ENCODE measurements at places on chromosomes 1 and 21.

GRCh38 chr1:151288502-151288901, 6.4 kb downstream of the ZNF687 start:
- DNase-seq: no peak

GRCh38 chr1:16173447-16174260, 17.8 kb upstream of the EPHA2 start:
- peak; percentile 81 for DNase-seq

GRCh38 chr1:10494754-10495474, 20.2 kb downstream of the PEX14 start:
- DNase-seq: peak; percentile 90

DNA sequence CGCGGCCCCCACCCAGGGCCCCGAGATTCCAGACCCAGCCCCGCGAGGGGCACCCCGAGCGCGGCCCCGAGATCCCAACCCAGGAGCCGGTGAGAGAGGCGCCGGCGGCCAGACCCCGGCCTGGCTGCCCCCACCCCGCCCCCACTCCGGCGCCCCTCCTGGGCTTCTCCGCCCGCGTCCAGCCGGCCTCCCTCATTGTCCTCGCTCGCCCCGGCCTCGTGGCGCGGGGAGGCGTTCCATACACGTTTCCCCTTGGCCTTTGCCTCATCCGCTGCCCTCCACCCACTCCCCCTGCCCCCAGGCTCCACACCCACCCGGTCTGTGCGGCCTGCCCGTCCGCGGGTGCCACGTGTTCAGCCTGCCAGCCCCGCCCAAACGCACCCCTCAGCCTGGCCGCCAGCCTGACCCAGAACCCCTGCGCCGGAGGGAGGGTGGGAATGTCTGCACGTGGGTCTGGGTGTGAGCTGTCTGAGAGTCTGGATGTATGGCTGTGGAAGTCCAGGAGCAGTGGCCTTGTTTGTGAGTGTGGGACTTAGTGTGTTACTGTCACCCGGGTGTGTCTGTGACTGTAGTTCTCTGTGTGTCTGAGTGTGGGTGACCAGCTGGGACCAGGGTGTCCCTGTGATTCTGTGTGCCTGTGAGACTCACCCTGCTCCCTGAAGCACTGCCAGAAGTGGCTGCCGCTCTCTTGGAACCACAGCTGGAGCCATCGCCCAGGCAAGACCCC, 681 bp downstream of the B4GALT2 start:
- DNase-seq: peak; percentile 75

GRCh38 chr1:170790651-170791071, 126.7 kb downstream of the PRRX1 start:
- peak; percentile 37 for DNase-seq

- DNase-seq: no peak
Observed at GRCh38 chr1:2470290-2471158, 5.6 kb upstream of the PLCH2 start.

- no peak for DNase-seq
Observed at GRCh38 chr1:71210718-71211117, 129.9 kb upstream of the ZRANB2 start.

GRCh38 chr1:180221462-180221861, 8.6 kb upstream of the LHX4 start:
- peak; percentile 80 for DNase-seq

GRCh38 chr1:39204441-39205081, at the start of gene MACF1:
Gene MACF1 (plus strand): TSS chr1:39204695. CDS start chr1:39205023, 328 bp downstream.
- DNase-seq: peak; percentile 78

DNA sequence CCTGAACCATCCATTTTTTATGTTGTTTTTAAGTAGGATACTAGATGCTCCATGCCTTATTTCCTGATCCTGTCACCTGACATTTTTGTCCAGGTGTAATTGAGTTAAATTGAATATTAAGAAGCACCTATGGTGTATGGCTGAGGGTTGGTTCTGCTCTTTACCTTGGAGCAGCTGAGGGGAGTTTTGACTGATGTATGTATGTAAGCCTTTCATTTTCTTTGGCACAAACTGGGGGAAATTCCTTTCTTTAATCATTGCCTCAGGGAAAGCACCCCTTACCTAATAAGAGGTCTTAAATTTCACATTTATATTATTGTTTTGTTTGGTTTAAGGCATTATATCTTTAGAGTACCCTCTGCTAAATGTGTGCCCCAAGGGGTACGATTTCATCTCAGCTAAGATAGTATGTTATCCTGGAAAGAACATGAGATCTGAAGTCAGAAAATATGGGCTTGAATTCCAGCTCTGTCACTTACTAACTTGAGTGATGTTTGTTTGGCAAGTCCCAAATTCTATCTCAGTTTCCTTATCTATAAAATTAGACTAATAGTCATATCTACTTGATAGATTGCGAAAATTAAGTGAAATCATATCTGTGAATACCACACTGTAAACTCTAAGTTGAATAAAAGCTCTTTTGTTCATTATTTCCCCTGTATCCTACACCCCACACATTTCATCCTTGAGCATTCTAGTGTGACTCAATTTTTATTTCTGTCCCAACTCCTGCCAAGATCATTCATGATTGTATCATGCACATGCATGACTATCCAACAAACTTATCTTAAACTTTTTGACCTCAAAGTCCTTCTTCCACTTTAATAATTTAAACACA, 57.7 kb upstream of the NUF2 start:
- no peak for DNase-seq

DNA sequence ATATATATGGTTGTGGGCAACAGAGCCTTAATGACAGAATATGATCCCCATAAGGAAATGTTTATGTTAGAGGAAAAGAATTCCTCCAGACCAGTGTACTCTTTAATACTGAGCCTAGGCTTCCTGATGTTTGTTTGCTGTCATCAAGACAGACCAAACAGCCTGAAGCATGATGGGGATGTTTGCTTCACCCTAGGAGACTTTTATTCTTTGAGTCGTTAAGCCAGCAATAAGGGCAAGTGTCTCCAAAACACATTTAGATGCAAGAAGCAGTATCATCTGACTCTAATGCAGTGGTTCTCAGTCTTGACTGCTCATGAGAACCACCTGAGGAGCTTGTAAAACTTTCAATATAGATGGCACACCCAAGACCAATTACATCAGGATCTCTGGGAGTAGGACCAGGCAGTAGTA, 33.1 kb downstream of the UBE2U start:
- DNase-seq: no peak

DNA sequence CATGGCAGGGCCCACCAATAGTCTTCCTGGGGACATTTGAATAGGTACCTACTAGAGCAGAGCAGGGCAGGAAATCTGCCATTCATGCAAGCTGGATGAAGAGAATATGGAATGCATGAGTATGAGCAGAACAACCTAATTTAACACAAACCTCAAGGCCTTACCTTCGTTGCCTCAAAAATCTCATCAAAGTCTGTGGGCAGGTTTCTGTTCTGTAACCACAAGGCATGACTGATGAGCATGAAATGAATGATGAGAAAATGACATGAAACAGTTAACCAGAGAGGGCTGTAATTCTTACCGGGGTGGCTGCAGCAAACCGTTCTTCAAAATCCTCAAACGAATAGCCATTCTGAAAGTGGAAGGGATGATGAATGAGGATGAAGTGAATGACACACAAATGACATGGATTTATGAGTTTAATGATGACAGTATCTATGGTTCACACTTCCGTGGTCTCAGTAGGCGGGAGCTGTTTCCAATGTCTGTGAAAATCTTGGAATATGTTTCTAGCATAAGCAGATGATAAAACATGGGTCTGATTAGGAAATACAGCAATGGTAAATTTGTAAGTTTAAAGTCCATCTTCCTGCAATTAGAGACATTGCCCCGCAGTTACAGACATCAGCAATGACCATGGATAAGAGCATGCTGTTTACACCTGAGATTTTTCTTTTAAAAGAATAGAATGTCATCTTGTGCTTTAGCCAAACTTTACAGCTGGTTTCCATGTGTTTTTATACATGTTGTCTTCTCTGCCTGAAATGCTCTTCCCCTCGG, 67.6 kb upstream of the C8B start:
- DNase-seq: no peak

DNA sequence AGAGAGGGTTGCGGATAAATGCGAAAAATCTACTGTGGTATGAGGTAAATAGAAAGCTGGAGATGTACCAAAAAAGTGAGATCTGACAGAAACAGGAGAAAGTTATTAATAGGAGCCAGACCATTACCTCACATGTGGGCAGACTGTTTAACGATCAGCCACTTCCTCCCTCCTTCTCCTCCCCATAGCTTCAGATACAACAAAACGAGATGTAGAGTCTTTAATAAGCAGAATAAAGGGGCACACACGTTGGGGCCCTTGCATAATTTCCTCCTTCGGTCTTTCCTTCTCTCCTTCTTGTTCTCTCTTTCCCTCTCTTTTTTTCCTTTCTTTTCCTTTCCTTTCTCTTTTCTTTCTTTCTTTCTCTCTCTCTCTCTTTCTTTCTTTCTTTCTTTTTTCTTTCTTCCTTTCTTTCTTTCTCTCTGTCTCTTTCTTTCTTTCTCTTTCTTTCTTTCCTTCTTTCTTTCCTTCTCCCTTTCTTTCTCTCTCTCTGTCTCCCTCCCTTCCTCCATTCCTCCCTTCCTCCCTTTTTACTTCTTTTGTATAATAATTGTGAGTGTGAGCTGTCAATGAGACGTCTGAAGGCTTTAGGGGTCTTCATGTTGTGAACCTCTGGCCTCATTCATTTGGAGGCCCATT, 242.1 kb downstream of the GRIK1 start:
- DNase-seq: no peak

DNA sequence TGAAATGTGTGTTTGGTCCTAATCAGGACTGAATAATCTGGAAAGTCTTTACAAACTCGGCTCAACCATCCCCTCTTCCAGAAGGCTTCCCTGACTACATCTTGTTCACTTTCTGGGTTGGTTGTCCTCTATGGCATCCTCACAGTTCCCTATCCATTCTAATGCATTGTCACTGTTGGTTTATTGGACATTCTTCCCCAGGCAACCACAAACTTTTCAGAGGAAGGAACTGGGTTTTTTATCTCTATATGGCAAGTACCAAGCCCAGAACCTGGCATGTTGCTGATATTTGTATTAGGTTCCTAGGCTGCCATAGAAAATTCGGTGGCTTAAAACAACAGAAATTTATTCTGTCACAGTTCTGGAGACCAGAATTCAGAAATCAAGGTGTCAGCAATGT, 363.5 kb upstream of the ST6GALNAC5 start:
- no peak for DNase-seq

GRCh38 chr1:63269571-63269970, 52.8 kb upstream of the FOXD3 start:
- DNase-seq: no peak

GRCh38 chr1:236370420-236370819, 23.7 kb upstream of the EDARADD start:
- no peak for DNase-seq

DNA sequence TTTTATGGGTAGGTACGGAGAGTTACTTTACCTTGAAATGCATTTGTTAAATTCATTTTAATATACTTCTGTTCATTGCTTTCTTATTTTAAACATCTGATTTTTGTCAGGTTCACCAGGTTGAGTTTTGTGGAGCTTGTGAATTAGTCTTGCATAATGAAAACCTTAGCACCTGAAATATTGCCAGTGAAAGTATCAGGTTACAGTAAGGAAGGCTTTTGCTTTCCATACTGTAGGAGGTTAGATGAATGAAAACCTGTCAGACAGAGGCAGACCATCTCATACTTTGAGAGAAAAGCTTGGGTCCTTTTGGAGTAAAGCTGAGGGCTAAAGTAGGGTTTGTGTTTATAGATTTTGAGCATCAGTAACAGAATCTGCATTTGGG, 34.7 kb downstream of the THRAP3 start:
- no peak for DNase-seq

- DNase-seq: no peak
Observed at GRCh38 chr1:71041806-71042205, 5.8 kb downstream of the PTGER3 start.

GRCh38 chr1:39128959-39129358, 75.5 kb upstream of the MACF1 start:
- DNase-seq: no peak

- DNase-seq: peak; percentile 21
Observed at GRCh38 chr1:40162753-40163441, 1.7 kb downstream of the RLF start.

- DNase-seq: peak; percentile 14
Observed at GRCh38 chr1:159594625-159595405, 7.2 kb downstream of the APCS start.

GRCh38 chr1:201954263-201955008, 867 bp upstream of the TIMM17A start:
- DNase-seq: no peak

DNA sequence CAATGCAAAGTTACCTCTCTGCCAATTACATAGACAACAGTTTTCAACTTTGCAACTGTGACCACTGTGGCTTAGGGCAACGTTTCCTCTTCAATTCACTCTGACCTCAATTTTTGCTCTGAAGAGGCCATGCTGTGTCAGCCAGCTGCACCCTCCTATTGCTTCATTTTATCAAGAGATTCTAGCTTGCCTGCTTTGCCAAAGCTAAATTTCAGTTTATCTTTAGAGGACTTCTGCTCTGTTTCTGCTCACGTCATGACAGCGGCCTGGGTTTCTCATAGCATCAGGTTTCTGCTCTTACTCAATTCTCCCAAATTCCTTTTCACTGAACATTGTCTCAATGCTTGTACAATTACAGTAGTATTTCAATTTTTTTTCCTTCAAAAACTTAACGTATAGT, 154.6 kb downstream of the PLA2G4A start:
- peak; percentile 17 for DNase-seq

DNA sequence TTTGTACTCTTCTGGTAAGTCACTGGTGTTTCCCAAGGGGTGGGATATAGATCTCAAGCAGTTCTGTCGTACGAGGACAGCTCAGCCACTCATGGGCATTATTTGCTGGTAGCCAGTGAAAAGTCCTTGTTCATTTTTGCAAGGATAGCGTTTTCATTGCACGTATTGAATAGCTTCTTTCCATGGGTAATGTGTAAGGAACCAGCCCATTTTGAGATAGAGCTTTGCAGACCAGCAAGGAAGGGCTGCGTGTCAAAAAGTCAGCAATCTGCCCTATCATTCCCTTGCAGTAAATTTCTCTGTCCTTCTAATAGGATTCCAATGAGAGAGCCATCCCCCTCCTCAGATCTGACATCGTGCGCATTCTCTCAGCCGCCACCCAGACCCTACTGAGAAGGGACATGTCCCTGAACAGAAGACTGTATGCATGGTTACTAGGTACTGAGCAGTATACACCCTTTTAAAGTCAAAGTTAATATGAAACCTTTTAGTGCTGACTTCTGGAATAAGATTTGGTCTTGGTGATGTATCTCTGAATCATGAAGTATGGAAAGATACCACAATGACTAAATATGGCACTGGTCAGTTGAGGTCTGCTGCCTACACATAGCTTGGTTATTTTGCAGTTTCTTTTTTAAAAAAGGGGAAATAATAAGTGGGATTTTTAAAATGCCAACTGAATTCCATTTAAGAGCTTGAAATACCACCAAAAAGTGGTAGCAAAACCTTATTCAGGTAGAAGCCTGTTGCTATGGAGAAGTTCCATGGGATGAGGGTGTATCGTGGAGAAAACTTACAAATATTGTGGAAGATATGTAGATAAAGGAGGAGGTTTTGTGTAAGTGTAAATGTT, 55.3 kb downstream of the DOP1B start:
- DNase-seq: peak; percentile 84

- DNase-seq: no peak
Observed at GRCh38 chr21:34909492-34910292, 139.4 kb downstream of the RUNX1 start.

GRCh38 chr1:167068761-167069160, 21.4 kb downstream of the GPA33 start:
- no peak for DNase-seq
